SJCRH30 (cell line): ENCODE measurements at places on chromosomes 11 and 22. TPM values are rescaled to one million over a fixed set of nuclear protein-coding genes. Genes with fewer than 3 reads are reported as not detected.
A peak's percentile ranks its signal among the peaks of the same experiment; 100 is the strongest.

DNA sequence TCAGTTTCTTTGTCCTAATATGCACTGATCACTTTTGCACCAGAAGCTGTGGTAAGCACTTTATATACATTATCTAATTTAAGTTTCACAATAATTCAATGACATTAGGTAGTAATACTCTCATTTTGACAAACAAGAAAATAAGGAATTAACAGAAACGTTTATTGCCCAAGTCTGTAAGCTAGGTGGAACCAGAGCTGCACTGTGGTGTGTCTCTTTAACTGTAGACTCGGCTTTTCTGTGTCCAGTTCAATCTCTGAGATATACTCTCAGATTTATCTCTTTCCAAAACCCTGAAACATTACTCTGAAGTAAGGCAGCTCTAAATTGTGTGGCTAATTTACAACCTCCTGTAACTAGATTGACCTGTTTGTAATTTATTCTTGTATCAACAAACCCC is 101.1 kb downstream of the MUC15 start:
- no peak for DNase-seq

Gene PKP3
- 0.18 TPM in 1 of 2 replicates, not detected in the other for total RNA-seq

Gene NOX4
- total RNA-seq, result not detected in 2 replicates

DNA sequence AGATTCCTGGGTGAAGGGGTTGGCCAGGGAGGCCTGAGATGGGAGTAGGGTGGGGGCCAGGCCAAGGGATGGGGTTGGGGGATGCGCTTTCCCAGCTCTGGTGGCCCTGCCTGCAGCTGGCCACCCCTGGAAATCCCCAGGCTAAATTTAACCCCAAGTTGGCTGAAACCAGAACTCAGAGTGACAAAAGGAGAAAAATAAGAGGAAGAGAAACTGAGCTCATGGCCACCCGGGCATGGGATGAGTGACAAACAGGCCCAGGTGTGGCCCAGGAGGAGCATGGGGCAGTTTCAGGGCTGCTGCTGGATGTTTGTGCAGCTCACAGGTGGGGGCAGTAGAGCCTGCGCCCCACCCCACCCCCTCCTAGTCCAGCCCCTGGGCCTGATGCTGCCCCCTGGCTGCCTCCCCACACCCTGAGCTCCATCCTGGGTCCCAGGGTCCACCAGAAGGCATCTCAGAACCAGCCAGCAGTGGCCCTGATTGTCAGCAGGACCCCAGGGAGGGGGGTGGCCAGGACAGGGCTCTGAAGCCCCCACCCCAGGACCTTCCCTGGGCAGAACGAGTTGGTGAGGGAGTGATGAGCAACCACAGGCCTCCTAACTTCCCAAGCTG is 48.0 kb downstream of the IGLL5 start:
- peak; percentile 95 for DNase-seq

- DNase-seq, result peak; percentile 55
Observed at GRCh38 chr11:121249039-121249663, 43.4 kb upstream of the SC5D start.

Gene FOSL1
- total RNA-seq, result 1.5 and 1.9 TPM in 2 replicates
